IPS-NIHi11 (cell line): ENCODE measurements at places on chromosomes 12 and 14.

- DNase-seq: no peak
Measured at GRCh38 chr14:71469643-71470335, 462.4 kb upstream of the RGS6 start.

DNA sequence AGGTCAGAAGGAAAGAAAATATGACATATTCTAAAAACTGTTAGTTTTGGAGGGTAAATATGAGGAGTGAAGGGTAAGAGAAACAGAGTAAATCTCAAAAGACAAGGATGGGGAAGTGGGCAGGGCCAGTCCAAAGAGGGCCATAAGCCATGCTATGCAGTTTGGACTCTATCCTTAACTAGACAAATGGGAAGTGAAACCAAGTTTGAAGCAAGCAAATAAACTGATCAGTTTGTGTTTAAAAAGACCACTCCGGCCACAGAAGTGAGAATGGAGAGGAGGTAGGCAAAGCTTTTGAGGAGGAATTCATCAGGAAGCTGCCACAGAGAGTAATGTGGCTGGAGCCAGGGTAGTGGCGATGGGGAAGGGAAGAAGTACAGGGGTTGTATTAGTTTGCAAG lies 37.5 kb upstream of the DAAM1 start:
- no peak for DNase-seq

GRCh38 chr12:52715416-52715815 lies 12.1 kb upstream of the KRT77 start:
- peak; percentile 76 for DNase-seq

GRCh38 chr12:19140381-19141236 lies 11.1 kb downstream of the PLEKHA5 start:
- no peak for DNase-seq

DNA sequence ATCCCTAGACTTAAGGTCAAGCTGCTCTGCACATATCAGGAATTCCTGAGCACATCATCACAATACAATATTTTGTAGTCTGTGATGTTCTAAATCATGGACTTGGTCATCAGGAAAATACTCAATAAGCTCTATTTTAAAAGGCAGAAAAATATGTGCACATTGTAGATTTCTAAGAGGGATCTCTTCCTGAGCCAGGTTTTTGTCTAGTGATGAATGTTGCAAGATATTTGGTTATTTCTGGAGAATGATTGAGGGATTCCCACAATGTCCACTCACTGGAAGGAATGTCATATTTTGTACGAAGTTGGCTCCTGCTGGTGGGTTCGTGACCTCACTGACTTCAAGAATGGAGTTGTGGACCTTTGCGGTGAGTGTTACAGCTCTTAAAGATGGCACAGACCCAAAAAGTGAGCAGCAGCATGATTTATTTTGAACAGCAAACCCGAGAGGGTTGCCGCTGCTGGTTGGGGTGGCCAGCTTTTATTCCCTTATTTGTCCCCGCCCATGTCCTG lies 300.9 kb upstream of the DCN start:
- no peak for DNase-seq
